Esophagus squamous epithelium (tissue), 5 donors: ENCODE measurements at places on chromosomes 1 and 21.

- no peaks in the 10 kb centered on the region for H3K27me3 ChIP-seq
- no peaks in the 10 kb centered on the region for H3K36me3 ChIP-seq
- no peak overlapping the region for H3K4me3 ChIP-seq
Observed at GRCh38 chr1:162171111-162171510, 101.6 kb downstream of the NOS1AP start.

DNA sequence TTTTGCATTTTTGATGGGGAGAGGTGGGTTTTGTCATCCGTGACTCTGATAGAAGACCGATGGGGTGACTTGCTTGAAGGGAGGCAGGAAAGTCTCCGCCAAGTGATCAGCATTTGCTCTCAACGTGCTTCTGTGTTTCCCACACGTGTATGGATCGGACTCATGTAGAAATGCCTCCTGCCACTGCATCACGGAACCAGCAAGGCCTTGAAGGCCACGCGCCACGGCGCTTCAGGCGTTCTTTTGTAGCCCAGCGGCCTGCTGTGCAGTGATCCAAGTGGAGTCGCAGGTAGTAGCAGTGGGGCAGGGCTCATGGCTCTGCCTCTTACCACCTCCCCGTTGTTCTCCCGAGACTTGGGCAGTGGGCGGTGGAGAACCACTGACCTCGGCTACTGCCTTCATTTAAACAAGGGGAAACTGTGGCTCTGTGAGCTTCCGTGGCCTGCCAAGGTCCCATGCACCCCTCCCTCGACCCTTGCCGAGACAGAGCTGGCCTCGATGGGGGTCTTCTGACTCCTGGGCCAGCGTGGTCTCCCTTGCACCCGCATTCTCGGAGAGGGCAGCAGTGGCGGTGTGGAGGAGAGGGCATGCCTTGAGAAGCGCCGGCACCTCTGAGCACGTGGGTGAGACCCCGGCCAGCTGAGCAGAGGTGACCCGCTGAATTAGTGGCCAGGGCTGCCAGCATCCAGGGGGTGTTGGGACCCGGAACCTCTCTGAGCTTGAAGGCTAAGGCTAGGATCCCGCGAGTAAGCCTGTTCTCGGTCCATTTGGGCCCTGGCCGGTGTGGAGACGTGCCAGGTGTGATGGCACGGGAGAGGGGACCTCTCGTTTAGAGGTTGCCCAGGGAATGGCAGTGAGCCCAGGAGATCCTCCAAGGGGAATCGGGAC is 46.1 kb upstream of the ABCG1 start:
- no peak for DNase-seq
- no peak overlapping the region for H3K27ac ChIP-seq
- no peak overlapping the region for H3K4me3 ChIP-seq
- peaks cover 23% of the 10 kb centered on the region for H3K27me3 ChIP-seq
- no peaks in the 10 kb centered on the region for H3K4me1 ChIP-seq

- H3K4me3 ChIP-seq, result no peak overlapping the region
- DNase-seq, result no peak
- peak overlapping the region; percentile 2 for H3K27ac ChIP-seq
- H3K36me3 ChIP-seq, result no peaks in the 10 kb centered on the region
- H3K4me1 ChIP-seq, result peaks cover 15% of the 10 kb centered on the region
Observed at GRCh38 chr1:117570988-117571409, 34.8 kb upstream of the TENT5C start.

DNA sequence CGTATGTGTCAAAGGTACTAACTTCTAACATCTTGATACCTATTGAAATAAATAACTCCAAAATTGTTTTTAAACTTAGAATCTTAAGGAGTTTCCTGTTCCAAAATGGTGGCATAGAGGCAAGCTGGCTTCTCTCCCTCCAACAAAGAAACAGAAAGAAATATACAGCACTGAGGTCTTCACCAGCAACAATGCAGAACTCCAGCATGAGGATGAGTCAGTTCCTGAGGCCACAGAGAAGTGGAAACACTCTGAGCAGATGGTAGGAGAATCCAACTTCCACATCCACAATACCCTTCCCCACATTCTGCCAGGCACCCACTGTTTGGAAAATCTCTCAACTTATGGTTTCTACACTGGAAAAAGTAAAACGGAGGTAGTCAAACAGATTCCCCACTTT is 12.2 kb upstream of the PPIH start:
- no peaks in the 10 kb centered on the region for H3K27me3 ChIP-seq
- no peak overlapping the region for H3K27ac ChIP-seq
- H3K36me3 ChIP-seq, result no peaks in the 10 kb centered on the region
- DNase-seq, result no peak

- no peak overlapping the region for H3K27ac ChIP-seq
- H3K4me3 ChIP-seq, result no peak overlapping the region
- no peaks in the 10 kb centered on the region for H3K4me1 ChIP-seq
- H3K27me3 ChIP-seq, result no peaks in the 10 kb centered on the region
- H3K36me3 ChIP-seq, result no peaks in the 10 kb centered on the region
- no peak for DNase-seq
Observed at GRCh38 chr1:8284127-8284526, 33.8 kb upstream of the SLC45A1 start.

- DNase-seq, result no peak
- H3K4me3 ChIP-seq, result no peak overlapping the region
- H3K36me3 ChIP-seq, result no peaks in the 10 kb centered on the region
- H3K27me3 ChIP-seq, result no peaks in the 10 kb centered on the region
- no peaks in the 10 kb centered on the region for H3K4me1 ChIP-seq
Observed at GRCh38 chr1:235408503-235408960, 41.3 kb downstream of the TBCE start.

DNA sequence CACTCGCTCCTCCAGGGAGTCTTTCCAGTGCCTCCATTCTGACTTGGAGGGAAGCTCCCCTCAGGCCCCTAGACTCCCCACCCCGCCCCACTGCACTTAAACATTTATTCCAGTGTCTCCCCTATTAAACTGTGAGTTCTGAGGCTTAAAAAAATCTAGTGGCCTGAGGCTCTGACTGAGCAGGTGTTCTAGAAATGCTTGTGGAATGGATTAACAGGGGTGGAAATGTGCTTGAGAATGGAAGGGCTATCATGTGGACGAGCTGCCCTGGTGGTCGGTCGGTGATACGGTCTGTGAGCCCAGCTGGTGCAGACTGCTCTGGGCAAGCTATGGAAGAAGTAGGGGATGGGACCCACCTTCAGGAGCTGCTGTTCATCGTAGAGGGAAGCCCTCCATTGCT is 130.2 kb downstream of the PEX14 start:
- no peak overlapping the region for H3K4me3 ChIP-seq
- no peak overlapping the region for H3K27ac ChIP-seq
- no peaks in the 10 kb centered on the region for H3K36me3 ChIP-seq
- H3K27me3 ChIP-seq, result no peaks in the 10 kb centered on the region

DNA sequence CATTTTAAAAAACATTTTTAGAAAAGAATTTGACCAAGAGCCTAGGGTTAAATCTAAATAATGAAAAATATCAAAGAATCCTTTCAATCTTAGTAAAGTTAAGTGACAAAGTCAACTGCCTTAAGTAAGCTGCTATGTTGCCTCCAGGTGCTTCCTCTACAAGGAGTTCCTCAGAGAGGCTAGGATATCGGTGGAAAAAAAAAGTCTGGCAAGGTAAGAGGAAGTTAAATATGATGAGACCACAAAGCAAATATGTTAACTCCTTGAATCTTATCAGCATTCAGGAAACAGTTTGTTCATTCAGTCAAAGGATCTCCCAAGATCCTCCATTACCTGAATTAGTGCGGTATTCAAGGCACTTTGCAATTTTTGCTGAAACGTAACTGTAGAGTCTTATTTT is 563.5 kb downstream of the PTPRC start:
- no peaks in the 10 kb centered on the region for H3K27me3 ChIP-seq
- DNase-seq, result no peak
- no peak overlapping the region for H3K27ac ChIP-seq
- no peaks in the 10 kb centered on the region for H3K36me3 ChIP-seq
- H3K4me3 ChIP-seq, result no peak overlapping the region

DNA sequence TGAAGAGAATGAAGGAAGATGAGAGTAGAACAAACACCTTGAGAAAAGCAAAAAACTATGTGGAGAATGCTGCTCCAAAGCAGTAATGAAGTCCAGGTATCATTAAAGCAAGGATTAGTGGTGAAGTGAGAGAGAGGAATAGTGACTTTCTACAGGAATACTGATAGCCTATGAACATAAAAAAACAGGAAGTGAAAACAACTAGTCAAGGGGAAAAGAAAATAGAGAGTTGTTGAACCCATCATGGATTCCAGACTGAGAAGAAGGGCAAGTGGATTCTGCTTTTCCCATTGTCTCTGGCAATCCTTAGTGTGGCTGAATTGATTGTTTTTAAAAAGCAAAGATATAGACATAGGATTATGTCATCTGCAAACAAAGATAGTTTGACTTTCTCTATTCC is 119.9 kb upstream of the LHX8 start:
- no peaks in the 10 kb centered on the region for H3K4me1 ChIP-seq
- no peaks in the 10 kb centered on the region for H3K36me3 ChIP-seq
- no peak overlapping the region for H3K27ac ChIP-seq
- no peak overlapping the region for H3K4me3 ChIP-seq
- no peak for DNase-seq
- no peaks in the 10 kb centered on the region for H3K27me3 ChIP-seq

DNA sequence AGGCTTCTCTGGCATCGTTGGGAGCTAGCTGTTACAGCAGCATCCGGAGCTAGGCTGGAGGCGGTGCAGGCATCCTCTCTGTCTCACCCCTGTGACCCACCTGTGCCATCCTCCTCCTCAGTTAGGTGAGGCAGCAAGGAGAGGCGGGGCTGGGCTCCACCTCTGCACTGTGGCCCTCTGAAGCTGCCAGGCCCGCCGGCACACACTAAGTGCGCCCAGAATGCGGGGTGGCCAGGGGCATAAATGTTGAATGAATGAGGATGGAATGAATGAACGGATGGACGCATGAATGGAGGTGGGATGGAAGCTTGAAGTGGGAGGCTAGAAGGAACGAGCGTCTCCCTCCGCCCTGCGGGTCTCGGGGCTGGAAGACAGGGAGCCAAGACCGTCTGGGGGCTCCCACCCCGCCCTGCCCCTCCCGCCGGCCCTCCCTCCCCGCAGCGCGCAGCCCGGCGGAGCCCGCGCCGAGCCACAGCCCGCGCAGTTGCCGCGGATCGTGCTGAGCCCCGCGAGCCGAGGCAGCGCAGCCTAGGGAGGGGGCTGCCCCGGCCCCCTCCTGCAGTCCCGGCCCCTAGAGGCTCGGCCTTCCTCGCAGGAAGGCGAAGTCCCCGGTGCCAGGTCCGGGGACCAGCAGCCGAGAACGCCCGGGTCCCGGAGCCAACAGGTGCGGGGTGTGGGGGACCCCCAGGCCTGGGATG is at the start of gene HCRTR1:
TSS of gene HCRTR1 (plus strand) at position 472 of the 698 bp plus-strand sequence. CDS start 1,504 bp downstream, outside the sequence.
- no peaks in the 10 kb centered on the region for H3K36me3 ChIP-seq
- peaks cover 6% of the 10 kb centered on the region for H3K27me3 ChIP-seq
- H3K27ac ChIP-seq, result no peak within 1 kb of the TSS
- DNase-seq, result no peak
- peak within 1 kb of the TSS; percentile 31 for H3K4me3 ChIP-seq

DNA sequence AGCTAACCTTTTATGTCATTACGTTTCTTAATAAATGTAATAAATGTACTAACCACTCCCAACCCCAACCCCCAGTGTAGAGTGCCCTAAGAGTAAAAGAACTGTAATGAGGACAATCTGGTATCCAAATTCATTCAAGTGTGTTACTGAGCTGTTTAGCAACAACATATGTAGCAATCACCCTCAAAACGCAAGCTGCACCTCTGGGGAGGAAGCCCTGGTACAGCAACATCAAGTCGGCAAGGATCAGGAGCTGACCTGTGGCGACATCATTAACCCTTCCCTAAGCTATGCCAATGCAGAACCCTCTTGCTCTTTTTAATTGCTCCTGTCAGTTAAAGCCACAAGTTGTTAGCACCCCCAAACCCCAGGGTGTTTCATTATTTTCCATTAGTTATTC is 47.1 kb downstream of the STX6 start:
- H3K4me1 ChIP-seq, result no peaks in the 10 kb centered on the region
- no peaks in the 10 kb centered on the region for H3K27me3 ChIP-seq

GRCh38 chr1:183989078-183989577 is 48.4 kb downstream of the COLGALT2 start:
- no peaks in the 10 kb centered on the region for H3K36me3 ChIP-seq
- no peaks in the 10 kb centered on the region for H3K27me3 ChIP-seq
- no peak overlapping the region for H3K27ac ChIP-seq

GRCh38 chr1:207959141-207959825 is 48.4 kb upstream of the CD34 start:
- H3K27me3 ChIP-seq, result no peaks in the 10 kb centered on the region
- H3K4me3 ChIP-seq, result peak overlapping the region; percentile 39
- peaks cover 28% of the 10 kb centered on the region for H3K4me1 ChIP-seq
- peak overlapping the region; percentile 85 for H3K27ac ChIP-seq
- no peaks in the 10 kb centered on the region for H3K36me3 ChIP-seq

DNA sequence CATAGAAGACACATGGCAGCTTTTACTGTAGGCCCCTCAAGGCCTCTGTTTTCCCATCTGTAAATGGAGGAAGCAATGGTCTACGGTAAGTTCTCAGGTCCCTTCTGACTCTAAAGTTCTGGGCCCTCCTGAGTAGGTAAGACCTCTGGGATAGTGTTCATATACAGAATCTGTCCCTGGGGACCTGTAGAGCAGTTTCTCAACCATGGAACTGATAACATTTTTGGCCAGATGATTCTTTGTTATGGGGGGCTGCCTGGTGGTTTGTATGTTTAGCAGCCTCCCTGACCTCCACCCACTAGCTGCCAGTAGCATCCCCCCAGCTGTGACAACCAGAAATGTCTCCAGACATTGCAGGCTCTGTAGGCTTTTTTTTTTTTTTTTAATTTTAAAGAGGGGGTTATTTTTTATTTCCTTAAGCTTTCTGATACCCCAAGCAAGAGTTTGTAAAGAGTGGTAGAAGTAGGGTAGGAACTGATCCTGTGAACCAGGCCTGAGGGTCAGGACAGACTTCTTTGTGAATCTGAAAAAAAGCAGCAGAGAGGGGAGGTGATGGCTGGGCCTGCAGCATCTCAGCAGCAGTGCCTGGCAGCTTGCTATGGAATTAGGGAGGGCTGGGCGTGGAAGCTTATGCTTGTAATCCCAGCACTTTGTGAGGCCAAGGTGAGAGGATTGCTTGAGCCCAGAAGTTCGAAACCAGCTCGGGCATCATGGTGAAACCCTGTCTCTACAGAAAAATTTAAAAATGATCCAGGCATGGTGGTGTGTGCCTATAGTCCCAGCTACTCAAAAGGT is 20.2 kb upstream of the TCEA3 start:
- no peak for DNase-seq
- H3K27ac ChIP-seq, result peak overlapping the region; percentile 76
- H3K36me3 ChIP-seq, result peaks cover 32% of the 10 kb centered on the region
- H3K4me1 ChIP-seq, result peaks cover 67% of the 10 kb centered on the region

- peaks cover 98% of the 10 kb centered on the region for H3K27me3 ChIP-seq
- no peak overlapping the region for H3K4me3 ChIP-seq
- H3K36me3 ChIP-seq, result no peaks in the 10 kb centered on the region
- DNase-seq, result no peak
- H3K4me1 ChIP-seq, result peaks cover 20% of the 10 kb centered on the region
- H3K27ac ChIP-seq, result no peak overlapping the region
Observed at GRCh38 chr1:98049370-98050135, 128.7 kb upstream of the DPYD start.

DNA sequence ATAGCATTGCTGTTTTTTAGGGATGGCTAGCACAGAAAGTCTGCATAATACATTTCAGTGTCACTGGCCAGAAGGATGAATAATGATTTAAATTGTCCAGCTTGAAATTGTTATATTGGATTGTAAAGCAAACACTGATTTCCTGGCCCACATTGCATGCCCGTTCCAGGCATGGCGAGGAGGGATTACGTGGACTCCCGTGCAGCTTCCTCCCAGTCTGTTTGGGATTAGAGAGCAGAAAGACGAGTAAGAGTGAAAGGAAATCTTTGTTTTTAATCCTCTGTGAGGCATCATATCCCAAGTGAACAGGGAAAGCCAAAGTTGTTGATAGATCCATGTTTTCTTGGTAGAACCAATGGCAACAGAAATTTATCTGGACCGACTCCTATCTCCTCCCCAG is 8.4 kb downstream of the TRIM58 start:
- H3K27ac ChIP-seq, result no peak overlapping the region
- DNase-seq, result no peak
- H3K27me3 ChIP-seq, result no peaks in the 10 kb centered on the region
- H3K4me1 ChIP-seq, result no peaks in the 10 kb centered on the region
- no peak overlapping the region for H3K4me3 ChIP-seq
- H3K36me3 ChIP-seq, result no peaks in the 10 kb centered on the region
